ENCODE measurements at places on chromosomes 7 and 10.

DNA sequence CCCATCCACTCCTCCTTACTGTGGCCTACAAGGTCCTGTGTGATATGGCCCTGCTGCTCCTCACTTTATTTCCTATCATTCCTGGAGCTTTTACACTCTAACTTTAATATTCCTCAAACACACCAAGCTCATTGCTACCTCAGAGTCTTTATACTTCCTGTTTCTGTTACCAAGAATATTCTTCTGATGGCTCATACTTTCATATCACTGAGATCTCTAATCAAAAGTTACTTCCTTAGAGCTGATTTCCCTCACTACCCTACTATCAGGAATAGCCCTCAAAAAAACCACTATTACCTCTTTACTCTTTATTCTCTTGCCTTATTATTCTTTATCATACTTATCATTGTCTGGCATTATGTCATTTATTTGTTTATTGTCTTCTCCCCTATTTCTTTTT lies 5.8 kb upstream of the PPP3CB start:
- DNase-seq = no peak

GRCh38 chr10:50618624-50619023 lies 5.1 kb downstream of the SGMS1 start:
- no peak for DNase-seq

GRCh38 chr7:49845626-49846025 lies 72.2 kb downstream of the VWC2 start:
- DNase-seq = no peak

DNA sequence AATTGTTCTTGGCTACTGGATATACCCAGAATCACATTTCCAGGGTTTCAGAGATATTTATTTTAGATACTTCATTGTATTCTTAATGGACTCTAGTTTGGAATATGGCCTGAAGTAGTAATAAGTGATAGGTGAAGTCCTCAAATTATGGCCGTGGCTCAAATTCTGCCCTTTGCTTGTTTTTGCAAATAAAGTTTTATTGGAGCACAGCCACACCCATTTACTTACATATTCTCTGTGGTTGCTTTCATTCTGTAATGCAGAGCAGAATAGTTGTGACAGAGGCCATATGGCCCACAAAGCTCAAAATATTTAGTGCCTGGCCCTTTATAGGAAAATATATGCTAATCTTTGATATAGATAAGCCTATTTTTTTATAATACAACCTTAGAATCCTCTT lies 19.5 kb downstream of the ANLN start:
- no peak for DNase-seq

- no peak for DNase-seq
These were observed 19.6 kb downstream of the RGS10 start for GRCh38 chr10:119522747-119523426.

GRCh38 chr7:41280491-41280890 lies 422.4 kb downstream of the INHBA start:
- no peak for DNase-seq

DNA sequence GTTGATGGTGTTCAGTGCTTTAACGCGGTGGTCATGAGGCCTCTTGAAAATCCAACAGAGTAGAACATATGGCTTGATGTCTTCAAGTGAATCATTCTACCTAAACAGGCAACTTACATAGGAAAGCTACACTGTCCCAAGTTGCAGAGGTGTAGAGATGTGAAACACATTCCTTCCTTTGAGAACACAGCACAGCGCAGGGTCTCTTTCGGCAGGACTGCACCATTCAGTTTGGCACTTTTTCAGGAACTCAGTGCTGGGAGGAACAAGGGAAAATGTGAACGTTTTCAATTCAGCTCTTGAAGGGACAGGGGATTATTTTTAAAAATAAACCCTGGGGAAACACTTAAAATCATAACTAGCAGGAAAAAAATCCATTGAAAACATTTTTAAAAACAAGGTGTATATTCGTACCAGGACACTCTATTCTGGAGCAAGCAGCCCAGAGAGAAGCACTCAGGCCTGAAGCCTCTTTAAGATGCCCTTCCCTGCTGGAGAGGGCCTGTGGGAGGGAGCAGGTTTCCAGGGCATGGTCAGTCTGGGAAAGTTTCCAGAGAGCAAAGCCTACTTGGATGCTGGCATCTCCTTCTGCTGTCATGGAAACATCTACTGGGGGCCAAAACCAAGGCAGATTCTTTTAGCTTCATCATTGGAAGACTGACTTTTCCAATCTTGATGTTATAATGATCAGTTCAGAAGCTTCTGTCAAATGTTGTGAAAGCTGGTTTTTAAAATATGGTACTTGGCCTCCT lies 60.4 kb upstream of the NPVF start:
- DNase-seq = no peak

DNA sequence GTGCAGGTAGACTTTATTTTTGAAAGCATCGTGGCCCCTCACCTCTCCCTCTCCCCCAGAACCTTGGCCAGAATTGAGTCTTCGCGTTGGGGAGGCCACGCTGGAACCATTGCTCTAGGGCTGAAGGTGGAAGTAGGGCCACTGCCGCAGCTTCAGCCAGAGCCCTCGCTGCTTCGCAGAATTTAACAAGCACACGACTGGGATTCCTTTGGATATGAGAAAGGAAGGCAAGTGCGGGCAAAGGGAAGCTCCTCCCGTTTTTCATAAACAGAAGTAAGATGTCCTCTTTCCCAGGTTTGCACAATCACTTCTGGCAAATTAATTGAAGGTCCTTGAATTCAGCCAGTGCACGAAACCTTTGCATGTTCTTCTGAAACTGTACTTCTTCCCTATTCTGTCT lies 168.1 kb downstream of the CCDC3 start:
- DNase-seq = no peak

GRCh38 chr10:63553473-63553872 lies 32.3 kb downstream of the REEP3 start:
- no peak for DNase-seq

DNA sequence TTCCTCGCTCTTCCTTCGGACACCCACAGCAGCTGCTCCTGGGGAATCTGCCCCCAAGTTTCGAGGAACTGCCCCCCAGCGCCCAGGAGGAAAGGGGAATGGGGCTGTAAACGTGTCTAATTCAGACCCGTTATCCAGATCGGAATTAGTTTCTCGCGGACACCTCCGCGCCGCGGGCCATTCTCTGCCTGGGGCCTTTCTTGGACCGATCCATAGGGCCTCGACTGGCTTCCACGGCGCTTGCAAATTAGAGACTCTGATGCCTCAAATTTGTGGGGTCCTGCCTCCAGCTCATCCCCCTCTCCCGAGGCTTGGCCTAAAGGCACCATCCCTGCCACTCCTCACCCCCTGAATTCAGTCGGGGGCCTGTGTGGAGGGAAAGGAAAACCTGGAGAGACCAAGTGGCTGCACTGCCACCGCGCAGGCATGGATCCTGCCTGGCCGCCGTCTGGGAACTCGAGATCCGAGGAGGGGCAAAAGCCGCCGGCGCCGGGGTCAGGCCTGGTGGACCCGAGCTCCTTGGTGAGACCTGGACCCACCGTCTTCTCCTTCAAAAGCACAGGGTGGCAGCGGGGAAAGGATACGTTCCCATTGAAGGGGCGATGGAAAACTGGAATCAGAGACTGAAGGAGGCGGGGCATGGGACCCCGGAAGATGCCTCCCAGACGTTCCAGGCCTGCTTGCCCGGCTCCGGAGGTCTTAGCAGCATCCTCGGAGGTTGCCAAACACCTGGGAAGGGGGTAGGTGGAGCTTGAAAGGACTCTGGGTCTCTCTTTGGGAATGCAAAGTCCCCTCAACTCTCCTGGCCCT lies 13.7 kb downstream of the LBX1 start:
- DNase-seq = no peak

DNA sequence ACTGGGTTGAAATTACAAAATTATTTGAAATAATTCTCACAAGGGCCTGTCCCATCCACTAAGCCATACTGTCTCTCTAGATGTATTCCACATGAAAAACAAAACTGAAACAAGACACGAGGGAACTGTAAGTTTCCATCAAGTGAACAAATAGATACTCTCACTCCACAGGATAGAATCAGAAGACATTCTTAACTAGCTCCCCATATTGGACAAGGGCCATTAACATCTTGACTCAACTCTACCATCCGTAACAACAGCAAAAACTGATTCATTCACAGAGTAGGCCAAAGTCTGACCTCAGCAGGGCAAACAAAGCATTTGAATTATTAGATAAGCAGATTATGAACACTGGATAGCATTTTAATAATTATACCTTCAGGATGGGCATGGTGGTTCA lies 29.1 kb downstream of the UBE2H start:
- DNase-seq = no peak

DNA sequence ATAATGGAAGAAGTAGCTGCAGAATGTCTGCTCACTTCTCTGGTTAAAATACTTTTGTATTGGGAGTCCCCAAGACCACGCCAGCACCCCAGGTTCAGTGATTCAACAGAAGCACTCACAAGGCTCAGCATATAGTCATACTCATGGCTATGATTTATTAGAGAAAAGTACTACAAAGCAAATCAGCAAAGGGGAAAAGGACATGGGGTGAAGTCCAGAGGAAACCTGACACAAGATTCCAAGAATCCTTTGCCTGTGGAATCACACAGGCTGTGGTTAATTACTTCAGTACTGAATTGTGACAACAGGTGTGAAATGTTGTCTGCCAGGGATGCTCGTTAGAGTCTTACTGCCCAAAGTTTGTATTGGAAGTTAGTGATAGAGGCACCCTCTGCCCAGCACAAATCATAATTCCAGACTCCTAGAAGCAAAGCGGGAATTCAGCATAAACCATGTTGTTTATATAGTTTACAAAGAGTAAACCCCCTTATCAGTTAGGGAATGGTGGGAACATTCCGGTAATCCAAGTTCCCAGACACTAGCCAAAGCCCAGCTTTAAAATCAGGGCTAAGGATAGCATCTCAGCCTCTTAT lies 79.4 kb downstream of the HYCC1 start:
- DNase-seq = no peak

DNA sequence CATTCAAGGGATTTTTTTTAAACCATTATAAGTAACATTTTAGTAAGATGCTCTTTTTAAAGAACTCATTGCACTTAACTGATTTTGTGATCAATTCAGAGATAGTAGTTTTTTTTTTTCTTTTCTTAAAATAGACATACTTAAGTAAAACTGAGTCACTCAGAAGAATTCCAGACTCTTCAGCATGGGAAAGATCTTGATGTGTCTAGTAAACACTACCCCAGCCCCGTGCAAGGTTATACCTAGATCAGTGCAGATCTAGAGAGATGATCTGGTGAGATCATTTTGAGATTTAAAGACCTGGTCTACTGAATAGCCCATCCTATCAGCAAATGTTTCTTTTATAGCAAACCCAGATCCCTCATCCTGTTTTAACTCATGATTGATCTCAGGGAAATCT lies 8.6 kb downstream of the ADRB1 start:
- no peak for DNase-seq

DNA sequence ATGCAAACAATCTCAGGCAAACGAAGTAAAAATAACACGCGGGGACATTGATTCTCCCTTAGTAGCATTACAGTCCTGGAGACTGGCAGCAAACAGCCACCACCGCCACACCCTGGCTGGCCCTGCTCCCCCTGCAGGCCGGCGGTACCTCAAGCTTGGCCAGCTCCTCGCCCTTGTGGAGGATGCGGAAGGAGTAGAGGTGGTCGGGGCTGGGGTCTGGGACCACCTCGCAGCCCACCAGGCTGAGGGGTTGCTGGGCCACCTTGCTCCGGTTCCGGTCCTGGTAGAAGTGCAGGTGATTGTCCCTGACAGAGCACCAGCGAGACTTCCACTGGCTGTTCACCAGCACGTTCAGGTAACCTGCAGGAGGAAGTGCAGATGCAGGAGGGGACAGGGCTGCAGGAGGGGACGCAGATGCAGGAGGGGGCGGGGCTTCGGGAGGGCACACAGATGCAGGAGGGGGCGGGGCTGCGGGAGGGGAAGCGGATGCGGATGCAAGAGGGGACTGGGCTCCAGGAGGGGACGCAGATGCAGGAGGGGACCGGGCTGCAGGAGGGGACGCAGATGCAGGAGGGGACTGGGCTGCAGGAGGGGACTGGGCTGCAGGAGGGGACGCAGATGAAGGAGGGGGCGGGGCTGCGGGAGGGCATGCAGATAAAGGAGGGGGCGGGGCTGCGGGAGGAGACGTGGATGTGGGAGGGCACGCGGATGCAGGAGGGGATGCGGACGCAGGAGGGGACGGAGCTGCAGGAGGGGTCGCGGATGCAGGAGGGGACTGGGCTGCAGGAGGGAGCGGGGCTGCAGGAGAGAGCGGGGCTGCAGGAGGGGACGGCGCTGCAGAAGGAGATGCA lies 65.7 kb downstream of the VWA2 start:
- DNase-seq = no peak

GRCh38 chr10:80664071-80664680 lies 126.5 kb downstream of the SH2D4B start:
- peak; percentile 25 for DNase-seq

DNA sequence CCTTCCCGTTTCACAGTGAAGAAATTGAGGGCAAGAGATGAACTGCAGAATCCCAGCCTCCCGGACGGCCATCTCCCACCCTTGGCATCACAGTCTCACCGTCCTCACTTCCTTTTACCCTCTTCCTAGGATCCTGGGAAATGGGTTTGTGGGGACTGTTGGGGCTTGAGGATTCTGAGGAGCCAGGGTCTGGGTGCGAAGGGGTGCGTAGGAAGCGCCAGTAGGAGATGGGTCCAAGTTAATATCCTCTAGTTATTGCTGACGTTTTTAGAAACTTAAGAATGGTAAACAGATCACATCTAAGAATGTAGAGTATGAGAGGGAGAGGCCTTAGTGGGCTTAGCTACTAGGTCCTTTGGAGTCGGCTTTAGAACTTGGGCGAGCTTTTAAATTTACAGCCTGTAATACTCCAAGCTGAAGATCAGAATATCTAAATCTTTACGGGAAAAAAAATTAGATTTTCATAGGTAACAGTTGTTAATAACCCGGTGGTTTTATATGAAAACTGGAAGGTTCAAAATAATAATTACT lies 696 bp downstream of the MALSU1 start:
- DNase-seq = no peak

GRCh38 chr7:51289623-51290303 lies 26.8 kb downstream of the COBL start:
- no peak for DNase-seq

GRCh38 chr7:20033621-20034400 lies 183.4 kb downstream of the MACC1 start:
- DNase-seq = no peak

- no peak for DNase-seq
These were observed 8.7 kb upstream of the VDAC2 start for GRCh38 chr10:75201793-75202307.

Data from hematopoietic multipotent progenitor cell treated with erythropoietin and hydrocortisone succinate and interleukin-3 and kit ligand, for 15 days (in vitro differentiated cells).